AG08396 (cell line): ENCODE measurements at places on chromosomes 6 and 20.

- DNase-seq, result no peak
Measured at GRCh38 chr20:52744441-52744840, 227.7 kb upstream of the TSHZ2 start.

DNA sequence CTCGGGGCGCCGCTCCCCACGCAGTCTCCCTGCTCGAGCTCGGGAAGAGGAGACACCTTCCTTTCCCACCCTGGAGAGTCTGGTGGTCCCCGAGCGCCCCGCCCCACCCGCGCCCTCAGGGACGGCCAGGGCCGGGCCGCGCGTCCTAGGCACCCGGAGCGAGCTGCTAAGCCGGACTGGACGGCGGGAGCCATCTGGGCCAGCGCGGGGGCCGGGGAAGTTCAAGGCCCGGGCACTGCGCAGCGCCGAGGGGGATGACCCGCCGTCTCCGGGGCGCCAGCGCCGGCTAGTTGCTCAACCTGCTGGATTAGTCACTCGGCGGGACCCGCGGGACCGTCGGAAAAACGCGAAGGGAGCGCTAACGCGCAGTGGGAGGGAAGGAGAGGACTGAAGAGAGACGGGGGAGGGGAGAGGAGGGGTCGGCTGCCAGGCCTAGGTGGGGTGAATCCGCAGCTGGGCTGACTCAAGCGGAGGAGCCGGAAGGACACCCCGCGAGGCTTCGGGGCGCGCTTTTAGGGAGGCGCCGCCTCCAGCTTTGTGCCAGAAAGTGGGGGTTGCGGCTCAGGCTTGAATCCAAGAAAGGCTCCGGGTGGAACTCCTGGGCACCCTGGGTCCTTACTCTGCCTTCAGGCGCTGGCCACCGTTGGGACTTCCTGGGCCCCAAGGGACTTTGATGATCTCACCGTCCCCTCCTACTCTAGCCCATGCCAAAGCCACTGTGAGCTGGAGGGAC is 75.7 kb upstream of the FOXP4 start:
- no peak for DNase-seq

GRCh38 chr6:10510592-10511367 is 10.4 kb upstream of the GCNT2 start:
- peak; percentile 55 for DNase-seq

GRCh38 chr6:16857969-16858592 is 96.8 kb upstream of the ATXN1 start:
- DNase-seq, result no peak

GRCh38 chr6:119348096-119348747 is 1.3 kb downstream of the MAN1A1 start:
- no peak for DNase-seq

DNA sequence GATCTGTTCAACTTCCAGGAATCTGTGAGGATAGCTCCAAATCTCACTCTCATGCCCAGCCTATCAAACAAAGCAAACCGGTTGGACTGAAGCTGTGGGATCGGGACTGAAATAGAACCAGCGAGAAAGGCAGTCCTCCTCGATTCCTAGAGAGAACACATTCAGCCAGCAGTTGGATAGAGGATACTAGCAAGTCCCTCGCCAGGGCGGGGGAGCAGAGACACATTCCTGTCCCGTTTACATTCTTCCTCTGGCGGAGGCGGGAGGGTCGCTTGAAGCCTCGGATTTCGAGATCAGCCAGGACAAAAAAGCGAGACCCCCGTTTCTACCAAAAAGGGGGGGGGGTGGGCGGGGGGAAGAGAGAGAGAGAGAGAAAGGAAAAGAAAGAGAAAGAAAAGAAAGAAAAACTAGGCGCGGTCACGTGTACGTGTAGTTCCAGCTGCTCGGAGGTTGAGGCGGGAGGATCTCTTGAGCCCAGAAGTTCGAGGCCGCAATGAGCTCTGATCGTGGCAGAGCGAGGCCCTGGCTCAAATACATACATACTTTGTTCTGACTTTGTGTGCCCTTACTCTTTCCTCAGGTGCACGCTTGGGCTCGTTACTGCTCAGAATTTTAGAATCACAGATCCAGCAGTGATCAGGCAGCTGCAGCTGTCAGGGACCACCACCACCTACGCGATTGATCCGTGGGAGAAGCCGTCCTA is 19.5 kb downstream of the ZNF311 start:
- DNase-seq, result peak; percentile 91

- no peak for DNase-seq
Measured at GRCh38 chr20:5160882-5161281, 34.1 kb downstream of the CDS2 start.

GRCh38 chr20:58586565-58587093 is 64.5 kb upstream of the STX16 start:
- DNase-seq, result no peak

- no peak for DNase-seq
Measured at GRCh38 chr6:45702849-45703739, 312.6 kb downstream of the CLIC5 start.

- no peak for DNase-seq
Measured at GRCh38 chr6:35733633-35734032, 3.2 kb upstream of the ARMC12 start.

DNA sequence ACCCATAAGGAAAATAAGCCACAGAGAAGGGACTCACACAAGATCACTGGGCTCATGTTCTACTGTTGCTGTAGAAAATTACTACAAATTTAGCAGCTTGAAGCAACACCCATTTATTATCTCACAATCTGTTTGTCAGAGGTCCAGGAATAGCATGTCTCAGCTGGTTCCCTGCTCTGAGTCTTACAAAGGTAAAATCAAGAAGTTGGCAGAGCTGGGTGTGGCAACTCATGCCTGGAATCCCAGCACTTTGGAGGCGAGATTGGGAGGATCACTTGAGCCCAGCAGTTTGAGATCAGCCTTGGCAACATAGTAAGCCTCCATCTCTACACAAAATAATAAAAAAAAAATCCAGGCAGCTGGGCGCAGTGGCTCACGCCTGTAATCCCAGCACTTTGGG is 28.5 kb upstream of the ZNF831 start:
- DNase-seq, result no peak

DNA sequence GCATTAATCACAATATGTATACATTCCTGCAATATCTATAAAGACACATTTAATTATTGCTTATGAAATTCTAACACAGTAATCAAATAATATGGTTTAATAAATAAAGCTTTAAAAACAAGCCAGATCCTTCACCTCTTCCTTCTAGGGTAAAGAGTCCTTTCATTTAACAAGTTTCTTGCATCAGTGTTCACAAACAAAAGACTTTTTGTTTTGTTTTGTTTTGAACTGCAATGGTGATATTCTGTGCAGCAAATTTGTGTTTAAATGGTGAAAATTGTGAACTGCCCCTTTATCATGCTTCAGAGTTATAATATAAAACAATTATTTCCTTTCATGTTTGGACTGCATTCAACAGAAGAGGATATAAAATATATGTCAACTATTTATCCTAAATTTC is 177.3 kb downstream of the EPHA7 start:
- no peak for DNase-seq

DNA sequence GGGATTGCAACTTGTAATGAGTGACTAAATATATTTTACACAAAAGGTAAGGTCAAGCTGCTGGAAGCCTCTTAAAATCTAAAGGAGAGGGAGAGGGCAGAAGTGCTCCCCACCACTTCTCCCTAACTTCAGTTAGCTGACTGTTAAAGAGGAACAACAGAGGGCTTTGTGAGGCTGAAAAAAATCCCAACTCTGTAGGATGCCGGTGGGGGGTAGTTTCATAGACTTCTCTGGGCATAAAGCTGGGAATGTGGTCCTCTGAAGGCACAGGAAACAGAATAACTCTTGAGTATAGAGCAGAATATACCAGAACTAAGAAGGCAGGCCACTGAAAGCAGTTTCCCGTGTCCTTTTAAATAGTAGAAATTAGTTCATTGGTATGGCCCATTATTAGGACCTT is 71.6 kb downstream of the KIF6 start:
- DNase-seq, result no peak

DNA sequence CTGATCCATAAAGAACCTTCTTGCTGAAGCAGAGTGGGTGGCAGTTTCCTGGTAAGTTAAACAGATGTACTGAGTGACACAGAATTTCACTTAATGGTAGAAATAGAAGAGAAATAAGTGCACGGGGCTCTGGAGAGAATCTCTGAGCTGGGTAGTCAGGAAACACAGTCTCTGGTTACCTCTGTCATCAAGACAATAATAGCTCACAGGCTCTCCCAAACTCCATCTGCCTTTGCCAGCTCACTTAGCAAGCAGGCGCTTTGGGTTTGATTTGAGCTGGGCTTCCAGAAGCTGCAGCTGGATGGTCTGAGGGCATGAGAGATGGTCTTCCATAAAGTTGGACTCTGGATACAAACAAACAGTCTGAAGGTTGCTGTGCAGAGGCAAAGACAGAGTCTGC is 39.6 kb upstream of the PRSS35 start:
- DNase-seq, result no peak

GRCh38 chr6:146315381-146316174 is 228.1 kb upstream of the RAB32 start:
- no peak for DNase-seq

- no peak for DNase-seq
Measured at GRCh38 chr6:42021847-42022754, 28.2 kb upstream of the TAF8 start.
